Right hindlimb (tissue), 1 donor: ENCODE measurements at places on chromosomes 3 and 15.

GRCh38 chr15:80594091-80594889, 100.8 kb upstream of the ABHD17C start:
- no peak for DNase-seq

DNA sequence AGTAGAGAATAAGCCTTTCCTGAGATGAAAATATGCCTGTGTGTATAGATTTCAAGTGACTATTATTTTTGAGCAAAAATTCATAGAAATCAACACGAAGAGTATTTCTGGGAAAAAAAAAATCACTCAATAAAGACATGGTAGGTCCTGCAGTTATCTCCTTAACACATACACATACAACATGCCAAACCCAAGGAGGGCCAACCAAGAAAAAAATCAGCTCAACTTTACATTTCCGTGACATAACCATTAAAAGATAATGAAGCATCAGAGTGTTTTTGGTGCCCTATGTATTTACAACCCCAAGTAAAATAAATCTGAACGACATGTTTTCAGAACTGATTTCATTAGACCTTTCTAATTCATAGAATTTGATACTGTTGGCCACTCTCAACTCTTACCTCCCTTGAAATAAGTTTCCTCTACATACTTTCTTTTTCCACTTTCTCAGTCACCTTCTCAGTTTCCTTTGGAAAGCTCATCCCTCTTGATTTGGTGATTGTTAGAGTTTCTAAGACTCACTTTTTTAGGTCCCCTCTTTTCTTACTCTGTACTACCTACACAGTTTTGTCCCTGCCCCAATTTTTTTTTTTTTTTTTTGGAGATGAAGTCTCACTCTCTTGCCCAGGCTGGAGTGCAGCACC, 162.3 kb downstream of the TBL1XR1 start:
- DNase-seq, result no peak

DNA sequence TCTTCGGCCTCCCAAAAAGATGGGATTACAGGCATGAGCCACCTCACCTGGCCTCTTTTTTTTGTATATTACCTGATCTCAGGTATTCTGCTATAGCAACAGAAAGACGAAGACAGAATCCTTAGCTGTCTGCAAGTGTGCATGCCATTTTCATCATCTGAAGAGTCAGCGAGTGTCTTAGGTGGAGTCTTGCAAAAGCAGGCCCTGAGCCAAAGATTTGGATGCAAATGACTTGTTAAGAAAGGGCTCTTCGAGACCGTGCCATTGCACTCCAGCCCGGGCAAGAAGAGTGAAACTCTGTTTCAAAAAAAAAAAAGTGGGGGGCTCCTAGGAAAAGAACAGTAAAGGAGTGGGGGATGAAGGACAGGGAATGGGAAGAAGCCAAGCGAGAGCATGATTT, 10.2 kb upstream of the TRIM69 start:
- no peak for DNase-seq

DNA sequence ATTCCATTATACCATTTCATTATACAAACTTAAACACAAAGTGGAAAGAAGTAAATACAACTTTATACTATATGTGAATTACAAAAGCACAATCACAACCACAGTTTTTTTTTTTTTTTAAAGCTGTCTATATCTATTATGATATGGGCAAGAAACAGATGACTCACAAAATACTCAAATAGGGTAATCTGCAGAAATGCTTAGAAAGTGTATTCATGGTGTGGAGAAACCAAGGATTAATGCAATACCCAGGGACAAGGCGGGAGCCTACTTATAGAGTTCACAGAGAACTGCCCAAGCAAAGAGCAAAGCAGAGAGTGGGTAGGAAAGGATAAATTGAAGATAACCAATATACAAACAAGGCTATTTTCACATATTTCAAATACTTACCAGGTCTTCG, 332.0 kb downstream of the FHIT start:
- DNase-seq, result no peak

DNA sequence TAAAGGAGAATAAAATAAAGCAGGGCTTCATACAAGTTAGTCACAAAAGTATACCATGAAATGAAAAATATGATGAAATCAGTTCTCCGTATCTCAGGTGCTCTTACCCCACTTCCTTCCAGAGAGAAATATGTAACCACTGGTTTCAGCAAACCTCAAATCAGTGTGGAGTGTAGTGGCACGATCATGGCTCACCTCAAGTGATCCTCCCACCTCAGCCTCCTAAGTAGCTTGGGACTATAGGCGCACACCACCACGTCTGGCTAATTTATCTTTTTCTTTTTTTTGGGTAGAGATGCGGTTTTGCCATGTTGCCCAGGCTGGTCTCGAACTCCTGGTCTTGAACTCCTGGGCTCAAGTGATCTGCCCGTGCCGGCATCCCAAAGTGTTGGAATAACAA, 24.2 kb downstream of the DENND4A start:
- no peak for DNase-seq

- DNase-seq, result no peak
Observed at GRCh38 chr15:78651007-78651406, 10.0 kb upstream of the CHRNB4 start.

- no peak for DNase-seq
Observed at GRCh38 chr3:23240171-23240785, 37.2 kb downstream of the UBE2E2 start.

- DNase-seq, result no peak
Observed at GRCh38 chr3:134345202-134345601, 29.0 kb downstream of the AMOTL2 start.

DNA sequence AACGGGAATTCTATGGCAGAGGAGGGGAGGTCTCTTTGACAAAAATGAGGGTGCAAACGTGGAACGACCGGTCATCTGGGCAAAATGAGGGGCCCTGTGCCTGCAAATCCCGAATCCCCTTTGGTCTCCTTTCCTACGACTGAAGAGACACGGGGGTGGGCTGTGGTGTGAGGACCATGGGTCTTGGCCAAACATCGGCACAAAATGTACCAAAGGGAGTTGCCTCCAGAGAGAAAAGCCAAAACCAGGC, 498 bp downstream of the ZNF280D start:
- no peak for DNase-seq

DNA sequence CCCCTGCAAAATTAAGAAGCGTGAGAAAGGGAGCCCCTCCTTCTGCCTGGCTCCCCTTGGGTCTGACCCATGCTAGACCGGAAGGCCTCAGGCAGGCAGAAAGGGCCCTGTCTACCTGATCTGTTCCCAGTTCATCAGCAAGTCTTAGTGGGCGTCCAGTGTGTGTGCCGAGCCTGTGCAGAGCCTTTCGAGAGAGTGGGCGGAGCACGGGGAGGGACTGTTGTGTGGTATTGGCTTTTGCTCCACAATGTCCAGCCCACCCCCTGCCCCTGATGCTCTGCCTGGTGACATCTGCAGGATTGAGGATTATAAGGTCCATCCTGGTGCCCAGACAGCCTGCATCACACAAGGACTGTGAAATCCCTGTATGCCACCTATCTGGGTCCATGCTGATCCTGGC, 82.9 kb downstream of the CHDH start:
- no peak for DNase-seq

GRCh38 chr3:74210739-74211138, 403.7 kb downstream of the CNTN3 start:
- no peak for DNase-seq

GRCh38 chr15:75823860-75824613, 19.2 kb upstream of the UBE2Q2 start:
- no peak for DNase-seq

GRCh38 chr3:4776980-4777581, 202.2 kb upstream of the BHLHE40 start:
- no peak for DNase-seq

- DNase-seq, result no peak
Observed at GRCh38 chr3:73680391-73681095, 55.8 kb upstream of the PDZRN3 start.

DNA sequence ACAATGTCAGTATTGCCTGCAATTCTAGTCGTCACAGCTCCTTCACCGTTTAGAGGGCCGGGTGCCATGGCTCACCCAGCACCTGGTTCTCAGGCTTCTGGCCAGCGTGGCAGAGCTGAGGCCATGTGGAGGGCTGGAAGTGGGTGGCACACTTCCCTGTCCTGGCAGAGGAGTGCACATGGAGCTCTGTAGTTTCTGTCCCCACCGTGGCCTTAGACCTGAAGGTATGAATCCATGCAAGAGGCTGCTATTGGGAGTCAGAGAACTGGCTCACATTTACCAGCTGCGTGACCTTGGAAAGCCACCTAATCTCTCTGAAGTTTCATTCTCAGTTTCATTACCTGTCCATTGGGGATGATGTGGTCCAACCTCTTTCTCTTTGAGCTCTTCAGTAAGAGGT, 22.2 kb downstream of the EPHB1 start:
- DNase-seq, result no peak

DNA sequence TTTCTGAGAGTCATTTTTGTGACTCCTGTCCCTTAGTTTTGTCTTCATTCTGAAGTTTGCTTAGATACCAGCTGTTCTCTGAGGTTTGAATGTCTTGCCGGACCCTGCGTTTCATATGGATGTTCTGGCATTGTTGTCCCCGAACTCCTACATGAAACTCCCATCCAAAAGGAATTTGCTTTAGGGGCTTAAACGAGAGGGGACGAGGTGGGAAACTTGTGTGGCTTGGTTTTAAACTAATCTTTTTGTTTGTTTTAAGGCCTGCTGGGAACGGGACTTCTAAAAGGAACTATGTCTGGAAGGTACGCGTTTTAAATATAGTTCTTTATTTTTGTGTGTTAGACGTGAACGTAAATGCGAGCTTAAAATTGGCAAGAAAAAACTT, 679 bp downstream of the RPL35A start:
- no peak for DNase-seq

DNA sequence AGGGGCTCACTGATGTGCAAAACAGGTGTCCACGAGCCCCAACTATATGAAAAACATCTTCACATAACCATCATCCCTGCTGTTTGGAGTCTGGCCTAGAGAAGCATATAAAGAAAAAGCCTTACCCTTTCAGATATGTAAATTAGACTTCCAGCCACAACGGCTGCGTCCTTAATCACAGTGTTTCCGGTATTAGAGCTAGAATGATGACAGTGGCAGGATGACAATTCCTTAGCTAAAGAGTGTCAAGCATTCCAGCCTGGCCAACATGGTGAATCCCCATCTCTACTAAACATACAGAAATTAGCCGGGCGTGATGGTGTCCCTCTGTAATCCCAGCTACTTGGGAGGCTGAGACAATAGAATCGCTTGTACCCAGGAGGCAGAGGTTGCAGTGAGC, 19.5 kb upstream of the SAMD7 start:
- no peak for DNase-seq

- peak; percentile 48 for DNase-seq
Observed at GRCh38 chr15:31080591-31081014, 20.9 kb downstream of the TRPM1 start.

- DNase-seq, result no peak
Observed at GRCh38 chr3:55718521-55718921, 231.4 kb upstream of the WNT5A start.

- DNase-seq, result no peak
Observed at GRCh38 chr3:102136183-102136582, 286.9 kb downstream of the NFKBIZ start.

DNA sequence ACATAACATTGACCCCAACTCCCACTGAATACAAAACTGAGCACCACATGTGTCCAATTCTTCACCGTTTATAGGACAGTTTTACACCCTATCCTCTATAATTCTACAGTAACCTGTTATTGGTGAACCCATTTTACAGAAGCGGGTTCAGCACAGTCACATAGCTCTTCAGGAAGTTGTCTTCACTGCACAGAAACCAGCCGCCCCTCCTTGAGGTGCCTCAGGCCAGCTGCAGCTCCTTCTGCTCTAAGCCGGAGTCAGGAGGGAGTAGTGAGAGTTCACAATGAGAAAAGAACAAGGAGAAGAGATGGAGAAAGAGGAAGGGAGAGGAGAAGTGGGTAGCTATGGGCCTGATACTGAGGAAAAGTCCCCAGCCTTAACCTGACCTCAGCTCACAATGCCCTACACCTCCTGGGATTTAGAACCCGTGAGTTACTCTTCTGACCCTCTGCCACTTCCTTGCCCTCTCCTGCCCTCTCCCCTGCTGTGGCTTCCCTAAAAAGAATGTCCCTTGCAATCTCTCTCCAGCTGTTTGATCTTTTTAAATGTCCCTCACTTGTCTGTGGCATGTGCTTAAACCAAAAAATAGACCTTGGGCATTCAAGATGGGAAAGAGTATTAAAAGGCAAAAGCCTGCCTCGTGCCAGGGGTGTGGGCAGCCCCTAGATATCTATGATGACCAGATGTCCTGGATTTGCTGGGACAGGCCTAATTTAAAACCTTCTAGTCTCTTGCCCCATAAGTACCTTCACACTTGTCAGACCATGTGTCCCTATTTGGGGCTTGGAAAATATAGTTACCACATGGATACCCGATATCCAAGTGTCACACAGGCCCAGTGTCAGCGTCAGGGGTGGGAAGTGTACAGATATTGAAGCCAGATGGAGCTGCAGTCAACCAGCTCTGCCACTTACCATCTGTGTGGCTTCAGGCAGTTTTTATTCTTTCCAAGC, 71.3 kb upstream of the HES1 start:
- DNase-seq, result peak; percentile 27

DNA sequence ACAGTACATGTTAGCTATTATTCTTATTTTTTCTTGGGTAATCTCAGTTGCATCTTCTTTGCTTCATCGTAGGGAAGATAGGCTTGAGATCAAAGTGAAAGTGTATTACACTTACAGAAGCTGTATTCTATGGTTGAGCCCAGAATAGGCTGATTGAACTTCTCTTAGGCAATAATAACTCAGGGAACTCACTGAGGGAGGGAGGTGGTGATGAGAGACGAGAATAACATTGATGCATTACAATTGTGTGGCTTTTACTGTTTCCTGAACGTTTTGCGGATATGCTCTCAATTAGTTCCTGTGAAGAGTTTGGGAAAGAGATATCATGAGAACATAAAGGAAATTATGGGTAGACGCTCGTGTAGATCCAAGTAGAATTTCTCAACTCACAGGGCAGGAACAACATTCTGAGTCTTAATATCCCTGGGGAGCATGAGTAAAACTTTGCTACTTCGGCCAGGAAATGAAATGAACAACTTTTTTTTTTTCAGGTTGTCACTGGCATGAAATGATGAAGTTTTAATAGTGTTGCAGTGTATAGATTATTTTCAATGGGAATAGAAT, 302.2 kb downstream of the TUSC7 start:
- DNase-seq, result no peak

DNA sequence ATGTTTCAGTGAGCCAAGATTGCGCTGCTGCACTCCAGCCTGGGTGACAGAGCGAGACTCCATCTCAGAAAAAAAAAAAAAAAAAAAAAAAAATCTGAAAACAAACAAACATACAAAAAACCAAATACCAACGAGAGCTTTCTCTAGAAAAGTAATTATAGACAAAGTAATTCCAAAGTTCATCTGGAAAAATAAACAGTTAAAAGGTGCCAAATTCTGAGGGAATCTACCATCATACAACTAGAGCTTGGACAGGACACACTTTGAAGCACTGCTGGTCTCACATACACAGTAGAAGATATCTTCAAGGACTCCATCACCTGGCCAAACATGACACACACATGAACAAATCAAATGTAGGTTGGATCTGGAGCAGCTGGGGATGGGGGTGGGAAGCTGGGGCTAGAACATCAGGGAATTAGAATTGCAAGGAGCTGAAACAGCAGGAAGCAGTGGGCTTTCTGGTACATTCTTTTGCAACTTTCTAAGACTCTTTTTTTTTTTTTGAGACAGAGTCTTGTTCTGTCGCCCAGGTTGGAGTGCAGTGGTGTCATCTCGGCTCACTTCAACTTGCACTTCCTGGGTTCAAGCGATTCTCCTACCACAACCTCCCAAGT, 41.1 kb upstream of the CTSH start:
- DNase-seq, result no peak

- DNase-seq, result no peak
Observed at GRCh38 chr3:59772416-59773408, 722.9 kb upstream of the CFAP20DC start.
